ENCODE measurements at places on chromosomes 1 and 21.

- no peak for DNase-seq
Measured at GRCh38 chr1:164591858-164592257, 32.9 kb downstream of the PBX1 start.

- DNase-seq, result no peak
Measured at GRCh38 chr21:36097427-36098181, 27.8 kb downstream of the CBR1 start.

DNA sequence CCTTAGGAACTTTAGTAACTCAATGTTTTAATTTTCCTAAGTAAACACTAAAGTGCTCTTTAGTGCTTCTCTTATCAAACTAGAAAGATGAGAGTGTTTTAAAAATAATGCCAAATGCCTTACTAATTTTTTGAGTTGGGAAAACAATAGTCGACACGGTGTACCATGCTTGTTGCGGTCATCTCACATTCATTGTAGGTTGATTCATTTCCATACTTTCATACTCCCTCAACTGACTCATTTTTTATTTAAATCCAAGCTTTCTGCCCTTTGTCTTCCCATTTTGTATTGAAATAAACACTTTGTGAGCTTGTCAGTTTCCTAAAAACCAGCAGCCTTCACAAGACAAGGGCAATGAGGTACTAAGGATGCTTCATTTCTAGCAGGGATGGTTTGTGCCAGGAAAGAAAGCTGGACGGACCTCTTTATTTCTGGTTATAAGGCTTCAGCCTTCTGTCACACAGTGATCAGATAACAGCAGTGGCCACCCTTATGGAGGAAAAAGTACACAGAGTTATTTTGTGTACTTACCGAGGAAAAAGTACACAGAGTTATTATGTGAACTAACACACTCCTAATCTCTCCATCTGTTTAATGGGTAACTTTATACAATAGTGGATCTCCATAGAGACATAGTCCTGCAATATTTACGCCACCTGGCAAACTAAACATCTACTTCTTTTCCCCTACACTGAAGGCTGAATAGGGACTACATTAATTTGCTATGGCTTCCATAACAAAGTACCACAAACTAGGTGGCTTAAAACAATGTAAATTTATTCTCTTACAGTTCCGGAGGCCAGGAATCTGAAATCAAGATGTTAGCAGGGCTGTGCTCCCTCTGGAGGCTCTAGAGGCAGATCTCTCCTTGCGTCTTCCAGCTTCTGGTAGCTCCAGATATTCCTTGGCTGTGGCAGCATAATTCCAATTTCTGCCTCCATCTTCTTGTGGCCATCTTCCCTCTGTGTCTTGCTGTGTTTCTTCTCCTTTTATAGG is 13.0 kb upstream of the CCDC190 start:
- DNase-seq, result no peak

DNA sequence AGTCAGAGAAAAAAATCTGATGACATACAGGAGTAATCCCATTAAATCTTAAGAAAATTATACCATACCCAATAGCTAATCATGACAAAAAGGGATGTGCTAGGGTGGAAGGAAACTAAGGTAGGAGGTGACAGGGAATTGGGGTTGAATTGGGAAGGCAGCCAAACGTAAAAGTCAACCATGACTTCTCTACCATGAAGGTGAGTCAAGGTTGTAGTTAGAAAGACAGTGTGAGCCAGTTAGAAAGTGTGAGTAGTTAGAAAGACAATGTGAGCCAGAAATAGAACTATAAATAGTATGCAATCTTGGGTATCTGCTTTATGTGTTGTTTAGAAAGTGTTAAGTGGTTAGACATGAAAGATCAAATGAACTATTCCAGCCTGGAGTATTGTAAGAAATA is 556.8 kb downstream of the AGBL4 start:
- no peak for DNase-seq

- peak; percentile 91 for DNase-seq
Measured at GRCh38 chr1:160548183-160548582, 25.1 kb upstream of the SLAMF6 start.

DNA sequence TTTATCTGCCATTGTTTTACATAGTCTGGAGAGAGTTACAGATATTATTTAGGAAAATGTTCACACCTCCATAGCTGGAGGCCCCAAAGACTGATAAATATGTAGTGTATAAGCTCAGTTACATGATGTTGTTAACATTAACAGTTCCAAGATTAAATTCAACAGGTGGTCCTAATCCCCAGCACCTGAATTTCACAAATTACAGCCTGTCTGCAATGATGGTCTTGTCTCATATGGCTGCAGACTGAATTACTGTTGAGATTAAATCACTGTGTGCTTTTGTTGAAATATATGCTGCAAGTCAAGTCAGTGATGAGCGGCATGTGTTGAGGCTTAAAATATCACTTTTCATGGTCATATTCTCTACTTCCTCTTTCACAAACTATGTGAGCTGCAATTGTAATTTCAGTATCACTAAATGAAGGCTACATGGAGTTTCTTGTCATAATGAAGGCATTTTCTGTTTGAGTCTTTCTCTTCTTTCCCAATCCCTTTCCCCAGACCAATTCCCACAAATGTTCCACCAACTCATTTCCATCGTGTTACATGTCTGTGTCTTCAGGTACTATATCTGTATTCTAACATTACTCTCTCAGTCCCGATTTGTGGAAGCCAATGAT is 4.2 kb downstream of the ST6GALNAC5 start:
- peak; percentile 9 for DNase-seq

DNA sequence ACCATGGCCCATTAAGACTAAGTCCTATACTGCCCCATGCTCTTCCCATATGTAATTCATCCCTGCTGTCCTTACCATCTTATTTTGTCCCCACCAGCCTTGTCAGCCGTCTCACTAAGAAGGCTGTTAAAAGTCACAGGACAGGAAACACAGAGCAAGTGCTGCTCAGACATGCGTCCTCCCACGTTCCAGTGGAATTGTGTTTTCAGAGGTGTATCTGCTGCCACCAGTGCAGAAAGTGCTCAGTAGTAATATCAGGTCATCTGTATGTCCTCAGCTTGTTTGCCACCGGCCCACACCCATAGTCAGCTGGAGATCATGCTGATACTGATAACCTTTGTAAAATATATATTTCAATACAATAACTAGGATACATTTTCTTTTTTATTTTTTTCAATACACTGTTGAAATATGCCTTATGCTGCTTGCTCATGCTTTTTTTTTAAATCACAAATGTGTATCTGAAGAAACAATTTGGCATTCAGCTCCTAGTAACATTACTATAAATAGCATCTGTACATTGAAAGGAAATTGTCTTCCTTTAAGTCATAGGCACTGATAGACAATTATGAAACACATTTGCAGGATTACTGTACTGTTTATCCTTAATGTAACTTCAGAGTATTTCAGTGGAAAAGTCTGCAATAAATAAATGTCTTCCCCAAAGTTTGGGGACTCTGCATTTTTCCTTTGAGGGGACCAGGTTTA is 156.9 kb downstream of the EDEM3 start:
- no peak for DNase-seq

DNA sequence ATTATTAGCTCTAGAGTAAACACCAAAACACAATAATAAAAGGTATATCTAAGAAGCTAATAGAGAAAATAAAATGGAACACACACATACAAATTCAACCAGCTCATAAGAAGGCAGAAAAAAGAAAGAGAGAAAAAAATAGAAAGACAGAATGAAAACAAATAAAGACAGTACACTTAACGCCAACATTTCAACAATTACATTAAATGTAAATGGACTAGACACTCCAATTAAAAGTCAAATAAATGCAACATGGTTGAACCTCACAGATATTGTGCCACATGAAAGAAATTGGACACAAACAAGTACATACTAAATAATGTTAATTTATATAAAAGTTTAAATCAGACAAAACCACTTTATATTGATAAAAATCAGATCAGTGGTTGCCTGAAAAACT is 56.0 kb downstream of the SLC44A5 start:
- no peak for DNase-seq

Measured in NAMALWA (cell line).